ENCODE measurements at places on chromosomes 5 and 9. TPM values are rescaled to one million over a fixed set of nuclear protein-coding genes. Genes with fewer than 3 reads are reported as not detected.

C6 gene
- not detected for polyA plus RNA-seq

SPATA31C1 gene
- polyA plus RNA-seq = not detected

CCDC183 gene
- polyA plus RNA-seq = 0.06 TPM

ERAP2 gene
- polyA plus RNA-seq = 41.0 TPM

SCGB3A2 gene
- not detected for polyA plus RNA-seq

SLC36A2 gene
- not detected for polyA plus RNA-seq

PLCXD3 gene
- not detected for polyA plus RNA-seq

TRIM36 gene
- polyA plus RNA-seq = 2.2 TPM

SLC6A7 gene
- polyA plus RNA-seq = not detected

CCL21 gene
- not detected for polyA plus RNA-seq

GABRA1 gene
- polyA plus RNA-seq = not detected

HTR1A gene
- polyA plus RNA-seq = not detected

PGM5 gene
- polyA plus RNA-seq = not detected

LPAR1 gene
- polyA plus RNA-seq = 31.9 TPM

ARSI gene
- 1.7 TPM for polyA plus RNA-seq

SPINK4 gene
- polyA plus RNA-seq = not detected

IPO11 gene
- 31.4 TPM for polyA plus RNA-seq

PCDHGA7 gene
- 0.14 TPM for polyA plus RNA-seq

DEPDC1B gene
- polyA plus RNA-seq = 9.7 TPM

TLX3 gene
- polyA plus RNA-seq = not detected

PTTG1 gene
- 237 TPM for polyA plus RNA-seq

FOXI1 gene
- polyA plus RNA-seq = not detected

ZNF483 gene
- 0.46 TPM for polyA plus RNA-seq

LHX3 gene
- polyA plus RNA-seq = not detected

ZNF454 gene
- 0.08 TPM for polyA plus RNA-seq

CSF1R gene
- not detected for polyA plus RNA-seq

SEMA6A gene
- polyA plus RNA-seq = 0.84 TPM

STKLD1 gene
- not detected for polyA plus RNA-seq

HAVCR1 gene
- polyA plus RNA-seq = not detected

INSL4 gene
- not detected for polyA plus RNA-seq

SLC23A1 gene
- polyA plus RNA-seq = not detected

ARHGEF39 gene
- polyA plus RNA-seq = 0.88 TPM

CD274 gene
- 18.9 TPM for polyA plus RNA-seq

LECT2 gene
- polyA plus RNA-seq = not detected

SLC4A9 gene
- polyA plus RNA-seq = 0.14 TPM

COL5A1 gene
- 4.9 TPM for polyA plus RNA-seq

FAXDC2 gene
- polyA plus RNA-seq = 7.1 TPM

LHX6 gene
- polyA plus RNA-seq = 0.12 TPM

CDX1 gene
- polyA plus RNA-seq = not detected

RUFY1 gene
- 25.2 TPM for polyA plus RNA-seq

LIX1 gene
- not detected for polyA plus RNA-seq

FAM153A gene
- 0.06 TPM for polyA plus RNA-seq

SHC3 gene
- polyA plus RNA-seq = 0.01 TPM

TAF7 gene
- polyA plus RNA-seq = 58.9 TPM

MED22 gene
- 15.3 TPM for polyA plus RNA-seq

FCN2 gene
- polyA plus RNA-seq = not detected

FOXD4L4 gene
- 0.03 TPM for polyA plus RNA-seq

CATSPER3 gene
- polyA plus RNA-seq = 0.10 TPM

PTAR1 gene
- polyA plus RNA-seq = 11.5 TPM

F2RL1 gene
- polyA plus RNA-seq = 131 TPM

BHMT2 gene
- not detected for polyA plus RNA-seq

PRLR gene
- not detected for polyA plus RNA-seq

IL3 gene
- not detected for polyA plus RNA-seq

GADD45G gene
- 0.05 TPM for polyA plus RNA-seq

NNT gene
- polyA plus RNA-seq = 23.3 TPM

TEK gene
- polyA plus RNA-seq = 0.01 TPM

EFNA5 gene
- polyA plus RNA-seq = 5.9 TPM
